Posterior vena cava (tissue), 2 donors: ENCODE measurements at places on chromosomes 7 and 10.

GRCh38 chr10:21078410-21079329, 181.6 kb upstream of the NEBL start:
- no peak for DNase-seq

DNA sequence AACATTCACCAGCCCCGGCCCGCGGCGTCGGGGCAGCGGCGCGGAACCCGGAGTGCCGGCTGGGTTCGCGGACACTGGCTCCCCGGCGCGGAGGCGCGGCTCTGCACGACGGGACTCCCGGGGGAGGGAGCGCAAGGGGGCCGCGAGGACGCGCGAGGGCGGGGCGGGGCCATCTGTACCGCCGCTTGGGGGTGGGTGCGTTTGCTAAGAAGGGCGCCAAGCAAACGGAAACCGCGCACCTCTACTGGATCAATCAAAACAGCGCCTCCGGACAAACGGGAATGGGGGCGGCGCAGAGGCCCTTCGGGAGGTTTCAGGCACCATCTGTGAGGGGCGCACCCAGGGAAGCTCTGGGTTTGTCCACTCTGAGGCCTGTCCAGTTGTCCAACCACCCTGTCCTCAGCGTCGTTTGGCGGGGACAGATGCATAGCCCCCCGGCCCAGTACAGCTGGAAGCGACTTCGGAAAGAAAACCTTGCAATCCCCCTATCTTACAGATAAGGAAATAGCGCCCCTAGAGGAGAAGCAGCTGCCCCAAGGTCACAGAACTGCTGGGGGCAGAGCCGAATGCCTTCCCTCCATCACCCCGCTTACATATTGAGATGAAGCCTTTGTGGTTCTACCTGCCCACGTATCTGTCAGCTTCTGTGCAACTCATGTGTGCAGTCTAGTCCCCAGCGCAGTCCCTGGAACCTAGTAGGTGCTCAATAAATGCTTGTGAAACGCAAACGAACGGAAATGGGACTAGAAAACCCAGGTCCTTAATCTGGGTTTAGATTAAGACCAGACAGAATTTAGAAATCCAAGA, 10.7 kb upstream of the SLIT1 start:
- peak; percentile 83 for DNase-seq

GRCh38 chr7:9796241-9796640, 1177.4 kb upstream of the PHF14 start:
- no peak for DNase-seq

GRCh38 chr10:73908853-73909539, 1.9 kb upstream of the PLAU start:
- DNase-seq = no peak

- DNase-seq = no peak
Measured at GRCh38 chr10:116545756-116546155, at the start of gene PNLIP. Gene PNLIP (plus strand): TSS chr10:116545931. CDS start chr10:116546093, 162 bp downstream.

GRCh38 chr7:117096330-117096729, 143.0 kb downstream of the ST7 start:
- DNase-seq = no peak

DNA sequence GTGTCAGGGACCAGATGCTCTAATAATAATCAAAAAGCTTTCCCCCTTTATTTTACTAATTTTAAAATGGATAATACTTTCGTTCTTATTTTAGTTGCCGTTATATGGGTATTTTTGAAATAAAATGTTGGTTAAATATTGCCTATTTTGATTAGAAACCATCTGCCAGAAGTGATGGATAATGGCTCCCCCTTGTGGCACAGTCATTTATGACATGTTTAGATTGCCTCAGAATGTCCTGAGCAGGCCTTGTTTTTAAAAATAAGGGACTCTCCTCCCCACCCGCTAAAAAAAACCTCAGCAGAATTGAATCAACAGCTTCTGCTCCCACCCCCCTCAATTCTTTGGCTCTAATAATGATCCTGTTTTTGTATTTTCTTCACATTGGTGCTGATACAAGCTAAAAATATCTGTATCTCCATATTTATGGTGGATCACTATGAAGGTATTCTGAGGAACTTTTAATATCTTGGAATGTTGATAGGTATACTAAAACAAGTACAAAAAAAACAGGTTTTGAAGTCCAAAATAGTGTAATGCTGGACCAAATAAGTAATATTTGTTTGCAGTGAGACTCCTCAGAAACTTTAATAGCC, 38.8 kb downstream of the TMEM60 start:
- no peak for DNase-seq
